ENCODE measurements at places on chromosomes 2 and 18.

- DNase-seq: no peak
These were observed 39.3 kb upstream of the NARS1 start for GRCh38 chr18:57660961-57661360.

- DNase-seq: no peak
These were observed 36.9 kb upstream of the DSEL start for GRCh38 chr18:67553437-67553836.

DNA sequence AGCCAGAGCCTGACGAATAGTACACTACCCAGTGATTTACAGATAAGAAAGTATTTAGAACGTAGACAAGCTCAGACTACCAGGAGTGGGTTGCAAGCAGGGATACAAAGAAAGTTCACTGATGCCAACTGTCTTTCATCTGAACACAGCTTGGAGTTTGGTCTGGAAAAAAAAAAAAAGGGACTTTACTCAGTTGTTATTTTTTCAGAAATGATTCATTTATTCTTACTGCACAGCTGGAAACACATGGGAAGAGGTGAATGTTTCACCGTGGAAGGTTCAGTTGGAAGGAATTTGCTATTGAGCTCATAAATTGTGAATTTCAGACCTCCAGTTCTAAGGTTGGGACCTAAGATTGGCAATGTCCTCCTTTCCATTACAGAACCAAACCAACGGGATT lies 259.7 kb downstream of the ETAA1 start:
- no peak for DNase-seq

DNA sequence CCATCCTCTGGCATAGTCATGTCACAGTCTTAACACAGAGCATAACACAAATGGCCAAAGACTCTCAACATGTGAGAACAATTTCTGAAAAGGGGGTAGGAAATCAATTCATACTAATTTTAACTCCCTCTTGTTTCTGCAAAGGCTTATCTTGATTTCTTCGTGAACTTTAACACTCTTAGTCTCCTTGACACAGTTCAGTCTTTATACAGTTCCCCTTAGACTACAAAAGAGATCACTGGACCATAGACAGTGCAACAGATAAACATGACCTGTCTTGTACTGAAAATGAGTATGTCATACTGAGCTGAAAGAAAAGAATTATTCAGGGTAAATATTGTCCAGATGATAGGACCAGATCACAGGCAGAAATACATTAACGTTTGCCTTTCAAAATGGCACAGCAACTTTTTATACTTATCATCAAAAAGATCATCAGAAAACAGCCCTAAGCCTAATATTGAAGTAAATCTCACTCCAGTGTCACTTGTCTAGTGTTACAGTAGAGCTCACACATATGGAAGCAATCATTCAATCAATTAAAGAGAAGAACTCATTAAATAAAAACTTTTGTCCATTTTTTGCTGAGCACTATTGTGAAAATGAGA lies 56.4 kb upstream of the VRK2 start:
- DNase-seq: no peak

GRCh38 chr18:68417826-68418225 lies 297.1 kb downstream of the TMX3 start:
- no peak for DNase-seq

DNA sequence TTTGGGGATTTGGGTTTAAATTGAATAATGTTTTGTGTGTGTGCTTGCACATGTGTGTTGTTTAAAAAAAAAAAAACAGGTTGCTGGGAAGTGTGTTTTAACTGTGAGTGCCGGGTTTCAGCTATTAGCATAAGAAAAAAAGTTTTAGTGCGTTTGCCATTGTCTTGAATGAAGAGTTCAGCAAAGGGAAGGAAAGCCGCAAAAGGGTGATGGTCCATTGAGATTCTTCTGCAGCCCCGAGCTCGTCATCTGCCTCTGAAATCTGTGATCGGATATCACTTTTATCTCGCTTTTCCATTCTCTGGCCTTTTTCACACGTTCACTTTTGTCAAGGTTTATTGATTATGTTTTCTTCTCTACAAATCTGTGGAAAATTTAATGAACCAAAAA lies 4.7 kb downstream of the GLI2 start:
- DNase-seq: no peak

DNA sequence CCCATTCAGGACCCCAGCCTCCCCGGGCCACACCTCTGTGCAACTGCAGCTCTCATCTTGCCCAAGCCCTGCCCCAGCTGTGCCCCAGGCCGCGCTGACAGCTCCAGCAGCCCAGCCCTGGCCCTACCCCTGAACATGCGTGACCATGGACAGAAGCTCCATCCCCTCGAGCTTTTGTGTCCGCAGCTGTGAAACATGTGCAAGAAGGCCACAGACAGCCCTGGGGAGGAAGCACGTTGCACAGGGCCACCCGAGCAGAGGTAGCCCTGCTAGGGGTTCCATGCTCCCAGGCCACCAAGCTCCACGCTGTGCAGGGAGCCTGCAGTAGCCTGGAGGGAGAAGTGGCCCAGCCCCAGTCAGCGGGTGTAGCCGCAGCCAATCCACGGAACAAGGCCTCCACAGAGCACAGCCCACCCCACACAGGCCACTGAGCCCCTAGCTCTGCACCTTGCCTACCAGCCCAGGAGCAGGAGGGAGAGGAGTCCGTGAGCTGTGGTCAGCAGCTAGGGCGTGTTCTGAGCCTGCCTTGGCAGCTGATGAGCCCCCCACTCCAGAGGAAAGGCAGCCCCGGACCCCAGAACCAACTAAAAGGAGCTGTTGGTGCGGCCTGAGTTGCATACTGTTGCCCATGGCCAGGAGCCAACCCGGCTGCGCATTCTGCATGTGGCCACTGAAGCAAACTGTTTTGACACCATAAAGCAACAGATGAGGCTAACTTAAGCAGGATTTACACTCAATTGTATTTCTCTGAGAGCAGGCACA lies 184.0 kb downstream of the SEPTIN10 start:
- DNase-seq: no peak

DNA sequence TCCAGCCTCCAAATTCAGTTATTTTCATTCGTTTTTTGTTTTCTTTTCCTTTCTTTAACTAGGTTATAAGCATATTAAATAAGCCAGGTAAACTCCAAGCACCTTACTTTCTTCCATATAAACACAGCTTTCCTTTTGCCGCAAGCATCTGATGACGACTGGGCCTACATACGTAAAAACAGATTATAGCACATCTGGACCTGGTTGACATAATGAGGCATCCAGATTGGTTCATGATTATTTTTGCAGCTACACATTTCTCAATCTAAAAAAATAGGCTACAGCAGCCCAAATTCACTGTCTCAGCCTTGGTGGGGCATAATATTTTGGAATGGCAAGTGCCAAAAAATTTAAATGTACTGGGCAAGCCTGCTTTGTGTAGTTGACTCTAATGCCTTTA lies 7.7 kb downstream of the CYP1B1 start:
- no peak for DNase-seq

DNA sequence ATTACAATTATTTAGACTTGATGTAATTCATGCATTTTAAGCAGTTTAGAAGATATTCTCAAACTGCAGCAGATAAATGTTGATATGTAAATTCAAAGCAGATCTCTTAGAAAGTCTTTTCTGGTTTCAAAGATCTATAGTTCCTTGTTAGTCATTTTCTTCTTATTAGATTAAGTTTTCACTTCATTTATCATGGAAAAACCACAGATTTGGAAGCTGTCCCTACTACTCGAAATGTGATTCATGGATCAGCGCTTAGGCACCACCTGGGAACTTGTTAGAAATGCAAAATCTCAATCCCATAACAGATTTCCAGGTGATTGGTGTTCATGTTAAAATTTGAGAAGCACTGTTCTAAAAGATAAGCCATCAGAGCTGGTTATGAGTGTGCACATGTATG lies 92.8 kb upstream of the CDH2 start:
- no peak for DNase-seq

- no peak for DNase-seq
These were observed 60.5 kb upstream of the B3GNT7 start for GRCh38 chr2:231334981-231335380.

- DNase-seq: no peak
These were observed 1307.8 kb upstream of the TMEFF2 start for GRCh38 chr2:193502363-193503035.

DNA sequence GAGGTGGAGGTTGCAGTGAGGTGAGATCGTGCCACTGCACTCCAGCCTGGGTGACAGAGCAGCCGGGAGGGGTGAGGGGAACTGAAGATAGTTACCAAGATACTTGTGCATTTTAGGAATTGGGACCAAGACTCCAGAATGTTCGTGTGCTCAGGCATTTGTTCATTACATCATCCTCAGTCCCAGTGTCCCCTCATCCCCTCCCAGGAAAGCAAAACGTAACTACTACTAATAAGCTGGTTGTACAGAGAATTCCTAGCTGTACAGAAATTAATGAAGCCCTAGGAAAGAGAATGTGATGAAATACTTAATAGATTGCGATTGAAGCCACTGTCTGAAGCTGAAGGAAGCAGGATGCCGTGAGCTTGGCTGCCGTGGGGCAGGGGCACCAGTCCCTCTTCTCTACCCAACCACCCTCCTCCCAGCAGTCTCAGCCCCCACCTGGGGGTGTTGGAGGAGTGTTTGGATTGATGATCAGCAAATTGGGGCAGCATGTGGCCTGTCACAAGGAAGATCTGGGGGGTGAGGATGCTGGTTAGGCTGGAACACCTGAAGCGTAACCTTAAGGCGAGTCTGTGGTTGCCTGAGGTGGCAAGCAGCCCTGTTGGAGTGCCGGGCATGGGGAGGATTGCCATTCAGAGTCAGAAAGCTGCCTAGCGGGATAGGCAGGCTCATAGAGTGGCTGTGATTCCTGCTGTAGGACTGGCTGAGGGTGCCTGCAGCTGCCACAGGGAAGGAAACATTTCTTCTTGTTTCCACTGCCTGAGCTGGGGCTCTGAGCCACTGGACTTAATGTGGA lies 140.9 kb downstream of the SH3RF3 start:
- no peak for DNase-seq

DNA sequence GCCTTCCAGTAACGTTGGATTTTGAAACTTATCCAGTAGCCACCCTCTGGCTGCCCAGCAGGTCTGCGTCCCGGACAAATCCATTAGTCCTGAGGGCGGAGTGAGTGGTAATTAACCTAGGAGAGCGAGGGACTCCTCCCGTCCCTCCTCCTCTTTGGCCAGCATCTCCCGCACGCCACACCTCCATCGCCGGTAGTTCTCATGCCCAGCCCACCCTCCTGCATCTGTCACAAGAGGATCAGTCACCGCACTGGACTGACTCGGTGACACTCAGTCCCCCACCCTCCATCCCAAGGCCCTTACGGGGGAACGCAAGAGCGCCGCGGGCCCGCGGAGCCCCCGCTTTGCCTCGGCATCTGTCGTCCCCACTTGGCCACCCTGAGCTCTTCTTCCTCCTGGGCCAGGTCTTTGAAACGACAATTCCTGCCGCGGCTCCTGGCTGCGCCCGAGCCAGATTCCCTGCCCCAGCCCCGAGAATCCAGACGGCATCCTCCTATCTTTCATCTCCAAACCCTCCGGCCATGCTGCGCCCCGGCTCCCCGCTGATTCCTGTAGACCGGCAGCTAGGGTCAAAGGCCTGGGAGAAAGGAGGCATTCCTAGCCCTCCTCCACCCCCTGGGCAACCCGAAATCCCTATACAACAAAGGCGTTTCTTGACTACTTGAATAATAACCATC lies 77.5 kb downstream of the EIF2AK3 start:
- no peak for DNase-seq

- no peak for DNase-seq
These were observed 92.5 kb upstream of the PPP1CB start for GRCh38 chr2:28659127-28659526.

DNA sequence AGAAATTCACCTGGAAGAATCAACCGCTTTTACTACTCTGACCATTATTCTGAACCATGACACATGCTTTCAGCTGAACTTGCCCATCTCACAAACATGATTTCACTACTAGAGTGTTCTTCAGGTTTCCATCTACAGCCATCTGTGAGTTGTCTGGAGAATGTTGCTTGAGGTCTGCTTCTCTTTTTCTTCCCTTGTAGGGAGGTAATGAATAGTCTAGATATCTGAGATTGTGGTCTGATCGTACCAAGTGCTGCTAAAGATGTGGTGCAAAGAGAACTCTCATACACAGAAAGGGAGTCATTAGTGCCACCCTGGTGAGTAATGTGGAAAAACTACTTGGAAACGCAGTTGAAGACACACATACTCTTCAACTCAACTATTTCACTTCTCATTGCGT lies 10.2 kb downstream of the SOWAHC start:
- no peak for DNase-seq

- peak; percentile 45 for DNase-seq
These were observed 209.0 kb downstream of the PRKCE start for GRCh38 chr2:45860136-45861121.

DNA sequence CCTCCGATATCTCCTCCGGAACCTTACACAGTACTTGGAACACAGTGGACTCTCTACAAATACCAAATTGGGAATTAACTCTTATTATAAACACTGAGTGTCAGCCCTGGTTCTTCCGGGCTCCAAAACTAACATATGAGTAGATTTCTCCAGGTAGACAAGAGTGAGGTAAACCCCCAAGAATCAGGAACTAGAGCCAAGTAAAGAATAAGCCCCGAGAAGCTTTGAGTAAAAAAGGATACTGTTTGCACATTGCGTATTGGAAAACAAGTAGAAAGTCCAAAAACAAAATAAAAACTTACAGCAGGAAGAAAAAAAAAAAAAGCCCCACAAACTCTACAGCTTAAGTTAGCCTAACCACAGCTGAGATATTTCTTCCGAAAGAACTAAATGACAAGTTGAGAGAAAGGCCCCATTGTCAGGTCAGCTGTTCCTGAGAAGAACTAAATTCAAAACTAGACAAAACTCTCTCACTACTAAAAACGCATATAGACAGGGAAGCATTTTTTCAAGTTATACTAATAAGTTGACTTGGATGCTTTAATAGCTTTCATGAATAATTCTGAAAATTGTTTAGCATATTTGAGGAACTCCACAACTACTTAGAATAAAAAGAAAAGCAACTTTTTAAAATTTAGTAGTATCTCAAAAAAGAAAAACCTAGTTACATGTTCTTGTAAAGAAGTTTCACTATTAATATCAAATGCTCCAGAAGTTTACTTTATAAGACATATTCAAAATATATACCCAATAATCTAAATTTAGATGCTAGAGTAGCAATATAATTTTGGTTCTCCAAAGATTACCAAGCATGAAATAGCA lies 4.3 kb upstream of the HAAO start:
- DNase-seq: no peak
